Right atrium auricular region (tissue), 2 donors: ENCODE measurements at places on chromosomes 1 and 21.

GRCh38 chr1:19310720-19311502 is 1.0 kb downstream of the AKR7A2 start:
- DNase-seq, result no peak

DNA sequence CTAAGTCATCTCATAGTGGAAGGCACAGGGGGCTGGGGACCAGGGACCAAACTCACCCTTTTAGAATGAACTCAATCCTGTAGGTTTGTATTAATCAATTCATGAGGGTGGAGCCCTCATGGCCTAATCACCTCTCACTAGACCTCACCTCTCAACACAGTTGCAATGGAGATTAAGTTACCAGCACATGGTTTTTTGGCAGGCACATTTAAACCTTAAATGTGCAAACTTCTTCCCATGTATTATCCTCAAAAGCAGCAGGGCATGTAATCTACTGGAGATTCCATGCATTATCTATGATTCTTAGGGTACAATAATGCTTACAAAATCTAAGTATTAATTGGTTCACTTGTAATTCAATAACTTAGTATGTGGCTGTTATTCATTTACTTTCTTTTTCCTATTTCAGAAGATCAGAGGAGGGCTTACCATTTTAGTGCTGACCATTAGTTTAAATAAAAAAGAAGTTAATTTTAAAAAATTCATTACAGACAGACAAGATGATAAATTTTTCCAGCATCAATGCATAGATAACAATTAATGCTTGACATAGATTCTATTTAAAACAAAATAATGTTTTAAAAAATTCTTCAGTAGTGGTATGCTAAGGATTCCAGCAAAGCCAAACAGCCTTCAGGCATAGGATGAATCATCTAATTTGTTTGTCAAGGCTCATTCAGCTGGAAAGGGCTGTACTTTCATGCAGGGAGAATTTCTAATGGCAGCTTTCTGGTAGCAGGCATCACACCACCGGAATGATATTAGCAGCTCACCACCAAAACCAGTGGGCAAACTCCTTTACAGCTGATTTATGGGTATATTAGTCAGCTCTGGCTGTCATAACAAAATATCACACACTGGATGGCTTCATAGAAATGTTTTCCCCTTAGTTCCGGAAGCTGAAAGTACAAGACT is 124.6 kb upstream of the ZNF648 start:
- DNase-seq, result no peak

DNA sequence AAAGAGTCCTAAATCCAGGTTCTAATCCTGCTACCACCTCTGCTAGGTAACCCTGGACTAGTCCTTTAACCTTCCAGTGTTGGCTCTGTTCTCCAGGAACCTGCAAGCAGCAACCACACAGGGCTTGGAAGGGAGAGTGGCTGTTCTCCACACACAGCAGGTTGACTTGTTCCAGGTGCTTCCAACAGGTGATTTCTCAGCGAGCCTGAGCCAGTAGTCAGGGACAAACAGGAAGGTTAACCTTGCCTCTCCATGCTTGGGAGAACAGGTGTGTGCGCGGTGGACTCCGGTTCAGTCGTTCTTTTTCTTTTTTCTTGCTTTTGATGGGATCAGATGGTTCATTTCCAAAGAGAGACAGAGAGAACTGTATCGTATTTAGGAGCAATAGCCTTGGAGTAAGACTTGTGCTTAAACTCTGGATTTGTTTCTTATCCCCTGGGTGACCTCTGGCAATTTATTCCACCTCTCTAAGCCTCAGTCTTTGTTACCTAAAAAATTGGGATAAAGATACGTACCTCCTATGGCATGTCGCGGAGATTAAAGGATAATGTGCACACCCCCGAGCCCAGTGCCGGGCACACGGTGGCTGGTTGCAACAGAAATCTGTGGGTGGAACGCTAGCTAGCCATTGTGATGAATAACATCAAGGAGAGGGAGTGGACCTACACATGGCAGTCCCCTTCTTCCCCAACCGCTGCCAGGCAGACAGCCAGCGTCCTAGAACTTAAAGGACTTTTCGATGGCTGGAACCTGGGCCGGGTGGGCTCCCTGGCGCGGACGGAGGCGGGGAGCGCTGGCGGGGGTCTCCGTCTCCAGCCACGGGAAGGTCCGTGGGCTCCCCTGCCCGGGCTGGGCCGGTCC is 583 bp upstream of the CACHD1 start:
- no peak for DNase-seq

DNA sequence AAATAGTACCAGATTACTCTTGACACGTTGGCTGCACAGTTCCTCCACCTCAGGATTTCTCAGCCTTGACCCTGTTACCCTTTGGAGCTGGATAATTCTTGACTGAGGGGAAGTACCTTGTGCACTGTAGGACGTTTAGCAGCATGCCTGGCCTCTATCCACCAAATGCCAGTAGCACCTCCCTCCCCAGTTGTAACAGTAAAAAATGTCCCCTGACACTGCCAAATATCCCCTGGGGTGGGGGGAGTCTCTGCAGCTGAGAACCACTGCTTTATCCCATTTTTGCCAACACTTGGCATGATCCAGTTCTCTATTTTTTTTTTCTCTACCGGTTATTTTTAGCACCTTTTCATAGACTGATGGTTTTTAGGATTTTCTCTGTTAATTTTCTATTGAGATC is 34.0 kb downstream of the C1orf198 start:
- DNase-seq, result peak; percentile 30

GRCh38 chr21:17651526-17651925 is 38.8 kb upstream of the BTG3 start:
- DNase-seq, result no peak

DNA sequence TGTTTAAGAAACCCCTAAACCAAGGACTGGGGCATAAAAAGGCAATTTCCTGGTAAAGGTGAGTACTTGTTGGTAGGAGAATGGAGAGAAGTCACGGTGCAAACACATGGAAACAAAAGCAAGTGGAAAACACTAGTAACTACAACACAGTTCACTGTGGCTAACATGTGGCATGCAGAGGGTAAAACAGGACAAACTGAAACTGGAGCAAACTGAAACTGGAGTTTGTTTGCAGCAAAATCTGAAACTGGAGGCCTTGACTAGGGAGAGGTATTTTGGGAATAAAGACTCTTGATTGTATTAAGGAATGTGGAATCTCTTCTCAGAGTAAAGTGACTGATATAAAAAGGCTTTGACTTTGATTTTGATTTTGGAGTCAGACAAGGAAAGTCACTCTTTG is 376.3 kb upstream of the PRMT6 start:
- DNase-seq, result no peak

GRCh38 chr1:179599623-179600249 is 8.1 kb downstream of the TDRD5 start:
- DNase-seq, result no peak

DNA sequence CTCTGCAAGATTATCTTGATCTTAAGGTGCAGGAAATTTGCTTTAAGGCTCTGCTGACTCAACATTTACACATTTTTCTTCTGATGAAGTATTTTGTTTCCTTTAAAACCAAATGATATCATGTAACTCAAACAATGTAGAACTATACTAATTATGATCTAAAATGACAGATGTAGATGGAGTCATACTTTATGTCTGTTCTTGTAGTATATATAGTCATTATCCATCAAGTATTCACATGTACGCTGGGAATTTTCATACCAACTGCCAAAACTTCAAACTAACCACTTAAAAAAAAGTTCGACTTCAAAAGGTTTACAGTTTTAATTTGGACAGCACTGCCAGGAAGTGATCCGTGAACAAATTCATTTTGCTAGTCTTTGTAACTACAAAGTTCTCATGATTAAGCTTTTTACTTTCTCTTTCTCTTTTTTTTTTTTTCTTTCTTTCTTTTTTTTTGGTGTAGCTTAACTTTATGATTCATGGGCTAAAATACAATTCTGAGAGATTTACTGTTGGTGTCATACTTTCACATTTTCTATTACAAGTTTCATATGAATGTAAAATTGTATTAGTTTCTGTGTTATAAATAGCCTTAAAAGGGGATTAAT is 509.0 kb upstream of the CXADR start:
- DNase-seq, result no peak

DNA sequence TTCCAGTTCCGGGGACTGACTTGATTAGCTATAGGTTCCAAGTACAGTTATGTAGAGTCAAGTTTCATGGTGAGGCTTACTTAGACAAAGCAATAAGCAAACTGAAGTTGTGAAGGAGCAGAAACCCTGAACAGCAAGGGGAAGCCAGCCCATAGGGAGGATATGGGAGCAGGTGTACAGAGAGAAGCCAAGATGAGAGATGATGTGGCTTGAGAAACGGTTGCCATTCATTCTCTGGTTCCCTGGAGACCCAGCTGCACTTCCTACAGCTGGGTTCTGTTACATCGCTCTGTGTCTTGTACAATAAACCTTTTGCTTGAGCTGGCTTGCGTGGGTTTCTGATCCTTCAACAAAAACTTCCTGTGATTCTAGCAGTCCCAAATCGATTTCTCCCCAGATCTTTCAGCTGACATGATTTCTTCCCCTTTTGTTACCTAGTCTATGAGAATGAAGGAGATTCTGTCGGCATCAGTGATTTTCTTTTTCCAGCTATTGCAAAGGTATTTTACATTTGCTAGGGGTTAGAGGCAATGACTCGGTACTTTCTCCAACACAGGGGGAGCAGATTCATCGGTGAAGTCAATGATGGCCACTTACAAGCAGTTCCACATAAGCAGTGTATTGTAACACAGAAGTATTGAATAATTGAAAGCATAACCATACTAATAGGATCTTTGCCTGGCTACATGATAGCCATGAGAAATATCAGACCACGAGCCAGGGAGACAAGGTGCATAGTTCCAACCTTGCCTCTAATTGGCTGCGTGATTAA is 67.3 kb downstream of the URB2 start:
- DNase-seq, result no peak

DNA sequence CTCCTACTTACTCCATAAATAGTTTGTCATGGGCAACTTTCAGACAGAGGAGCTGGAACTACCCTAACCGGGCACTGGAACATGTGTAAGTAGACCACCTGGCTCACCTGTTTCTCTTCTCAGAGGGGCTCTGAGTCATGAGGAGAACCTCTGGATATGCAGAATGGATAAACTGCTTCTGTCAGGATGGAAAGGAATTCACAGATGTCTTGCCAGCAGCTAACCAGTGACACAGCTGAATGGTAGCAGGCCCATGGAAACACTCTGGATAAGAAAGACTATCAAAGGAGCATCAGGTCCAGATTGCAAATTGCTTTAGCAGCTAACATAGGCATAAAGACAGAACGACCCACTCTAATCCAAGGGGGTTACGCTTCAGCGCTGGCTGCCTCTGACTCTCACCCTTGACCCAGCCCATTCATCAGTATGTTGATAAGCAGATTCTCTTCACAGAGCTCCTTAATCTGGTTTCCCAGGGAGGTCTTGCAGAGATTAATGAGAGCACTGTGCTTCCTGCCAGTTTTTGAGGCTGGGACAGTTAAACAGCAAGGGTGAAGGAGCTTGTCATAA is 54.2 kb downstream of the HIVEP3 start:
- DNase-seq, result no peak

DNA sequence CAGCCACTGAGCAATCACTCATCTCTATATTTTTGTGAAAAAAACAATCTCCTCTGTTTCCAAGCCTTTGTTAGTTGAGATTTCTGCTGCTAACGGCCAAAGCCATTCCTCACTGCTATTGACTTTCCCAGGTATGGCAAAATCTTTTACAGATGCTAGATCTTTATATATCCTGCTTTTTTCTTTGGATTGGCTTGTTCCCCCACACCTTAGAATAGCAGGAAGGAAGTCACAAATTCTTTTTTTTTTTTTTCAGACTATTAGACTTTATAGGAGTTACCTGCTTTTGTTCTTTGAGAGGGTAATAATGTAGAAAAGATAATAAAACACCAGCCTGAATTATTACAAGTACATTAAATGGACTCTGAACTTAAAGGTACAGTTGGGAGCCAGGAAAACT is 24.2 kb downstream of the SYF2 start:
- no peak for DNase-seq

GRCh38 chr1:178209935-178210334 is 116.0 kb downstream of the RASAL2 start:
- no peak for DNase-seq

DNA sequence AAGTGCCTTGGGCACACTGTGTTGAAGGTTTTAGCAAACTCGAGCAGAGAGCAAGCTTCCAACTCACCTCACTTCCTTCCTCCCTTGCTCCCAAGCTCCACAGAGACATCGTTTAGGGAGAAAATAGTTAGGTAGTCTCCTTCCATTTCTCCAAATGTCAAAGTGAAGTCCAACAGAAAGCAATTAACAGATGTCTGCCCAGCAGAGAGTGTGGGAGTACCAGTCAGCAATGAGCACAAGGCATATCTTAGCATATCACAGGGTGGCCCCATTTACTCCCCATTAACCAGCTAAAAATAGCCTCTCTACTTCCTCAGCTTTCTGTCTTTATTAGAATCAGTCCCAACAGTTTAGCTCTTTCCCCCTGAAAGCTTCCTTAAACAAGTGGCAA is 334.2 kb upstream of the CAMK1G start:
- DNase-seq, result no peak

GRCh38 chr21:25296252-25296651 is 311.0 kb downstream of the MRPL39 start:
- DNase-seq, result no peak

DNA sequence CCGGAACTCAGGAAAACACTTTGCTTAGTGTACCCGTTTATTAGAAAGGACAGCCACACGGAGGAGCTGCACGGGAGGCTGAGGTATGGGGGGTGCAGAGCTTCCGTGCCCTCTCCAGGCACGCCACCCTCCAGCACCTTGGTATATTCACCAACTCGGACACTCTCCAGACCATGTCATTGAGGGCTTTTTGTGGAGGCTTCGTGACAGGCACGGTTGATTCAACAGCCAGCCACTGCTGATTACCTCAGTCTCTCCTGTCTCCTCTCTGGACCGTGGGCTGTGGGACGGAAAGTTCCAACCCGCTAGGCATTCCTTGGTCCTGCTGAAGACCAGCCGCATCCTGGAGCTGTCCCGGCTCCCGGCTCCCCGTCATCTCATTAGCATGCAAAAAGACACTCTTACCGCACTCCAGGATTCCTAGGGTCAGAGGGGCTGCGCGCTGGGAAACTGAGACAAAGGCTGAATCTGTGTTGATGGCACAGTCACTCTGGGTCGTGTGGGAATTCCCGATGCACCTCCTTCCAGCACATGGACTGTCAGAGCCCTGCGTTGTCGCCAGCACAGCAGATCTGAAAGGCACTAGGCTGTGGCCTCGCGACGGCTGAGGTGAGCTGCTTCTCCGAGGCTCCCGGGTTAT is 65.6 kb downstream of the PRKCZ start:
- no peak for DNase-seq

- no peak for DNase-seq
These were observed 7.0 kb upstream of the BMP8B start for GRCh38 chr1:39795651-39796050.

GRCh38 chr1:171637928-171638576 is 14.4 kb downstream of the MYOC start:
- DNase-seq, result no peak

- no peak for DNase-seq
These were observed 2.9 kb upstream of the ST6GALNAC5 start for GRCh38 chr1:76864383-76864782.

DNA sequence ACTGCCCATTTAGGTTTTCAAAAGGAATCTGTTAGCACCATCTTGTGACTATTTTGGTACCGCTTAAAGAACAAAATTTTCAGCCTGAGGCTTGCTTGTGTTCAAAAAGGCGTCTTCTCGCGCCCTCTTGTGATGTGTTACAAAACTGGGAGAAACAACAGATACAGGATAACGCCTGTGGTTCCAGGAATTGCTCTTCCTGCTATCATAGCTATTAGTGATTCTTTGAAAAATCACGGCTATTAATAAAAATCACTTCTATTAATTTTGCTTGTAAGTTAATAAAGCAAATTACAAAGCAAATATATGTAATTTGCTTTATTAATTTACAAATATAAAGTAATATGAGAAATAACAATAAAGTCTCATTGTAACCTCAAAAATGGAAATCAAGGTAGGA is 82.2 kb upstream of the ABCD3 start:
- DNase-seq, result peak; percentile 89

GRCh38 chr1:26225033-26225831 is 8.8 kb upstream of the CEP85 start:
- no peak for DNase-seq
